ENCODE measurements at places on chromosomes 3 and 15.
A peak's percentile ranks its signal among the peaks of the same experiment; 100 is the strongest.

GRCh38 chr3:108090049-108090700, 656 bp downstream of the CD47 start:
- DNase-seq: peak; percentile 29
- H3K27me3 ChIP-seq: no peaks in the 10 kb centered on the region
- peak overlapping the region; percentile 98 for H3K27ac ChIP-seq
- peak overlapping the region; percentile 98 for H3K4me3 ChIP-seq
- H3K4me1 ChIP-seq: peaks cover 35% of the 10 kb centered on the region

GRCh38 chr3:106338582-106339214, 469.9 kb upstream of the CBLB start:
- H3K27me3 ChIP-seq: no peaks in the 10 kb centered on the region
- peak overlapping the region; percentile 63 for H3K27ac ChIP-seq

GRCh38 chr3:127033171-127033570, 50.3 kb downstream of the PLXNA1 start:
- no peak overlapping the region for H3K4me3 ChIP-seq
- H3K4me1 ChIP-seq: peaks cover 2% of the 10 kb centered on the region
- H3K36me3 ChIP-seq: peaks cover 2% of the 10 kb centered on the region
- no peaks in the 10 kb centered on the region for H3K27me3 ChIP-seq
- DNase-seq: no peak
- H3K27ac ChIP-seq: no peak overlapping the region

- peaks cover 50% of the 10 kb centered on the region for H3K27me3 ChIP-seq
- peaks cover 7% of the 10 kb centered on the region for H3K36me3 ChIP-seq
- no peak overlapping the region for H3K27ac ChIP-seq
- no peaks in the 10 kb centered on the region for H3K4me1 ChIP-seq
Observed at GRCh38 chr3:39021465-39022285, 30.1 kb downstream of the SCN11A start.

GRCh38 chr3:12073106-12073505, 68.9 kb downstream of the SYN2 start:
- H3K4me3 ChIP-seq: no peak overlapping the region
- no peaks in the 10 kb centered on the region for H3K4me1 ChIP-seq
- no peak overlapping the region for H3K27ac ChIP-seq
- no peak for DNase-seq

GRCh38 chr3:34196914-34197313, 398.5 kb downstream of the PDCD6IP start:
- peaks cover 2% of the 10 kb centered on the region for H3K4me1 ChIP-seq
- no peaks in the 10 kb centered on the region for H3K27me3 ChIP-seq
- no peak overlapping the region for H3K4me3 ChIP-seq
- peaks cover 2% of the 10 kb centered on the region for H3K36me3 ChIP-seq

DNA sequence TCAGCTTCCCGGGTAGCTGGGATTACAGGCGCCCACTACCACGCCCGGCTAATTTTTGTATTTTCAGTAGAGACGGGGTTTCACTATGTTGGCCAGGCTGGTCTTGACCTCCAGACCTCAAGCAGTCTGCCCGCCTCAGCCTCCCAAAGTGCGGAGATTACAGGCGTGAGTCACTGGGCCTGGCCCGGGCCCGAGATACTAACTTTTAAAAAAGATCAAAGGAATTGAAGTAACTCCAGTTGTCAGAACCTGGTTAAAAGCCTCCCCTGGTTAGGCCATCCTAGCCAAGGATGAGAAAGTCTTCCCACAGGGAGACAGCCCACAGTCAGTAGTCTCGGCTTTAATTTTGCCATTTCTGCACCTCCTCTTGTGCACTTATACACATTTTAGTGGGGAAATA, 212.3 kb upstream of the MCTP2 start:
- H3K36me3 ChIP-seq: peaks cover 1% of the 10 kb centered on the region
- no peak overlapping the region for H3K4me3 ChIP-seq
- peaks cover 2% of the 10 kb centered on the region for H3K4me1 ChIP-seq
- DNase-seq: no peak
- H3K27ac ChIP-seq: no peak overlapping the region

DNA sequence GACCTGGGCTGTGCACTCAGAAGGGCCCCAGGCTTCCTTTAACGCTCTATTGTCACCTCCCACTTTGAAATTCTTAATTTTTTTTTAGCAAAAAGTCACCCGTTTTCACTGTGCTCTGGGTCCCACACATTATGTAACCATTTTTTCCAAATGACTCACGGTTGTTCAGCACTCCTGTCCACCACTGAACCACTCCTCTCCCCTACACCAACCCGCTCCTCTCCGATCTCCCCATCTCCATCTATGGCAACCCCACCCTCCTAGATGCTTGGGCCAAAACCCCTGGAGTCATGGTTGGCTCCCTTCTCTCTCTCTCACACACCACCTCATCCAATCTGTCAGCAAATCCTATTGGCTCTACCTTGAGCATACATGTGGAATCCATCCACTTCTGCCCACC, 41.2 kb upstream of the LINGO1 start:
- peaks cover 3% of the 10 kb centered on the region for H3K36me3 ChIP-seq
- no peak overlapping the region for H3K27ac ChIP-seq
- no peak for DNase-seq
- H3K4me1 ChIP-seq: peaks cover 2% of the 10 kb centered on the region

DNA sequence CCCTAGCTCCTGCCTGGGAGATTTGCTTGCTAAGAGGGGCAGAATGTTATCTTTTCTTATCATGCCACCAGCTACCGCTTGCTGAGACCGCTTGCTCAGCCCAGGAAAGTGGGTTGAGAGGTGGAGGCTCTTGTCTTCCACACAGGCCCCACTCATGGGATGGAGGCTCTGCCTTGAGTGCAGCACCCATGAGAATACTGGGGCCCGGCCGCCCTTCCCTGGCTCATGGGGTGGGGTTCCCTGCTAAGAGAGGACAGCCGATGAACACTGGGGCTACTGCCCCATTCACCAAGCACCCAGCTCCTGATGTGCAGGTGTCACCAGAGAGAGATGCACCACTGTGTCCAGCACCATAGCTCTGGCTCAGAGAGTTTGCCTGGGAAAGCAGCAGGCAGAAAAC, 55.2 kb downstream of the HMCES start:
- H3K27ac ChIP-seq: no peak overlapping the region
- no peak for DNase-seq
- H3K4me3 ChIP-seq: no peak overlapping the region
- no peaks in the 10 kb centered on the region for H3K36me3 ChIP-seq
- H3K27me3 ChIP-seq: peaks cover 4% of the 10 kb centered on the region

GRCh38 chr3:46524008-46524407, 26.2 kb downstream of the RTP3 start:
- H3K4me1 ChIP-seq: peaks cover 2% of the 10 kb centered on the region
- no peaks in the 10 kb centered on the region for H3K36me3 ChIP-seq
- no peak overlapping the region for H3K27ac ChIP-seq
- no peaks in the 10 kb centered on the region for H3K27me3 ChIP-seq
- no peak for DNase-seq
- no peak overlapping the region for H3K4me3 ChIP-seq

DNA sequence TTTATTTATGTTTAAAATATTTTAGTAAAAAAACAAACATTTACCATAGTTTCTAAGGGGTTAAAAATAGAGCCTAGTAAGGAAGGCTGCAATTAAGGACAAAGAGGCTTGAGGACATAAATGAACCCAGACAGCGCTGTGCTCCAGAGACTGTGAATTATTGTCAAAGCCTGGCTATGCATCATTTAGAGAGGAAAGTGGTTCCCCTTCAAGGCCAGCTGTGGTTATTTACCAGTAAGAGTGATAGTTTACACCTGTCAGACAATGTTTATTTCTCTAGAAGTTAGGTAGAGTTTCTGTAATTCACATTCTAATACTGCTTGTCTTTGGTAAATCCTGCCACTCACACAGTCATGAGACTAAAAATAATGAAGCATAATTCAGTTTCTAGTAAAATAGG, 32.4 kb upstream of the PIK3R4 start:
- no peak overlapping the region for H3K27ac ChIP-seq
- H3K4me1 ChIP-seq: peaks cover 2% of the 10 kb centered on the region
- H3K27me3 ChIP-seq: peaks cover 31% of the 10 kb centered on the region
- no peak for DNase-seq
- no peak overlapping the region for H3K4me3 ChIP-seq

DNA sequence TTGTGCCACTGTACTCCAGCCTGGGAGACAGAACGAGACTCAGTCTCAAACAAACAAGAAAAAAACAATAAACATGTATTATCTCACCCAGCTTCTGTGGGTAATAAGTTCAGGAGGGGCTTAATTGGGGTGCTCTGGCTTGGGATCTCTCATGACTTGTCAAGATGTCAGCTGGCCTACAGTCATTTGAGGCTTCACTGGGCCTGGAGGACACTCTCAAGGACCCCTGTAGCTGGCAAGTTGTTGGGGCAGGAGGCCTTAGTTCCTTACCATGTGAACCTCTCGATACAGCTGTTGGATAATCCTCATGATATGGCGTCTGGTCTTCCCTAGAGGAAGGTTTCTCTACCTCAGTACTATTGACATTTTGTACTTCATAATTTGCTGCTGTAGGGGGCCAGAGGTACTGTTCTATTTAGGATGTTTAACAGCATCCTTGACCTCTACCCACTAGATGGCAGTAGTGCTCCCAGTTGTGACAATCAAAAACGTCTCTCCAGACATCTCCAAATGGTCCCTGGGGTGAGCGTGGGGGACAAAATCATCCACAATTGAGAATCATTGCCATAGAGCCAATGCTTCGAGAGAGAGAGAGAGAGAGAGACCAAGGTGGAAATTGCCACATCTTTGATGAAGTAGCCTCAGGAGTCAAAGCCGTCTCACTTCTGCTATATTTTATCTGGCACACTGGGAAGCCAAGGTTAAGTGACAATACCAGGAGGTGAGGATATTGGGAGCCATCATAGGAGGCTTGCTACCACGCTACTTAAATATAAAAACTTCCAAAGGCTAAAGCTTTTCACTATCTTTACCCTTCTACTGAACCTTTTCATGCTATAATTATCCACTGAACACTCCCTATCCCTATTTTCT, 23.9 kb upstream of the SLTM start:
- H3K4me1 ChIP-seq: peaks cover 7% of the 10 kb centered on the region
- H3K27me3 ChIP-seq: no peaks in the 10 kb centered on the region
- DNase-seq: peak; percentile 43
- H3K27ac ChIP-seq: no peak overlapping the region

GRCh38 chr3:161745741-161746140, 249.1 kb downstream of the OTOL1 start:
- no peaks in the 10 kb centered on the region for H3K36me3 ChIP-seq
- no peak overlapping the region for H3K4me3 ChIP-seq
- H3K27ac ChIP-seq: no peak overlapping the region

DNA sequence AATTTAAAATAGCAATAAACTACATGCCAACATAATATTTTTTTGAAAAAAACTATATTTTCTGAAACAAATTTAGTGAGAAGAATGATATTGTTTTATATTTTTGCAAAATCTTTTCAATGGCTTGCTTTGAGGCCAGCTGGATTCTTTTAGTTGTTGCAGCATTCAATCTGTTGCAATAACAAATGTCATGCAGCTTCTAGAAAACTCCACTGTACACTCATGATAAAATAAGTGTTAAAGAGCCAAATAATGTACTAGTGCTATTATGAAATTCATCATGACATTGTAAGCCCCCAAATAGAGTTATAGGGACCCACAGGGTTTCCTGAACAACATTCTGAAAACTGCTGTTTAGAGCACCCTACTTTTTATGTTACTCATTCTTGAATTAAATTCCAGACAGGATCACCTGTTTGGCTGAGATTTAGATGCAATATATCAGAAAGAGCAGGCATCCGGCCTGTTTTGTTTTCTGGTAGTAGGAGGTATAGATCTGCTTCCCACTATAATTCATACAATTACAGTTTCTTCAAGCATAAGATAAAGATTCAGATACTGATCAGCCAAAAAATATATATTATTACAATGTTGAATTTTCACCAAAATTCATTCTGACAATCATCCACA, 703.0 kb upstream of the ZNF385D start:
- no peaks in the 10 kb centered on the region for H3K36me3 ChIP-seq
- H3K27ac ChIP-seq: no peak overlapping the region
- H3K27me3 ChIP-seq: no peaks in the 10 kb centered on the region
- no peak for DNase-seq
- H3K4me1 ChIP-seq: no peaks in the 10 kb centered on the region

DNA sequence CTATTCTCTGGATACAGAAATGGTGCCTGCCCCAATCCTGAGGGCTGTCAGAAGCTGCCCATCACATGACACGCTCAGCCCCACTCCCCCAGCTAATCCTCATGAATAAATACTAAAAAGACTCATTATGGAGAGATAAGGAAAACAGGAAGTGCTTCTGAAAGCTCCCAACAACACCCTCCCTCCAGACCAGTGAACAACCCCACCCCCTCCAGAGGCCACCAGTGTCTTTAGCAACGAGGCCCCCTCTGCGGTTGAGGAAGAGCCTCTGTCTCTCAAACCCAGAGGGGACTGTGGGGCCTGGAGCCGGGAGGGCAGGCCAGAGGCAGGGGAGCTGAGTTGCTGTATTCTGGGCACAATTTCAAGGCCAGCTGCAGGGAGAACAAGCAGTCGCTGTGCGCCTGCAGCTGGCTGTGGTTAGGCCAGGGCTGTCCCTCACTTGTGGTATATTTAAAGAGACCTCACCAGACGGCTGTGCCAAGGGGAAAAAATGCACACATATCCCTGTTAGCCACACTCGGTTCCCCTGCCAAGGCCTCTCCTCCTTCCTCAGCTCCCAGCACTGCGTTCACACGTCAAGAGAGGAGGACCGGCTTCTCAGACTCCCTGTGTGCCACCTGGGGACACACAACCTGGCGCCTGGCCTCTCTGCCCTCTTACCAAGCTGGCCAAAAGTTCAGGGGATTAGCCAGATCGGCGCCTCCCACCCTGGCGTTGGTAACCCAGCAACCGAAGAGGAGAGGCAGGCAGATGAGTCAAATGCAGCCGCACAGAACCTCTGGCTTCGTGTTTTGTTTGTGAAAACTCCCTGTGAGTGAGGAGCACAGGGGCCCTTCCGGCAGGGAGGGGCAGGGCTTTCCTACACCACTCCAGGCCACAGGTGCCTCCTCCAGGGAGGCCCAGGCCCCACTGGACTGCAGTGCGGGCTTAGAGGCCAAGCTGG, 101.2 kb upstream of the ETV5 start:
- peaks cover 15% of the 10 kb centered on the region for H3K27me3 ChIP-seq
- no peak overlapping the region for H3K4me3 ChIP-seq
- peaks cover 3% of the 10 kb centered on the region for H3K36me3 ChIP-seq
- no peak overlapping the region for H3K27ac ChIP-seq

DNA sequence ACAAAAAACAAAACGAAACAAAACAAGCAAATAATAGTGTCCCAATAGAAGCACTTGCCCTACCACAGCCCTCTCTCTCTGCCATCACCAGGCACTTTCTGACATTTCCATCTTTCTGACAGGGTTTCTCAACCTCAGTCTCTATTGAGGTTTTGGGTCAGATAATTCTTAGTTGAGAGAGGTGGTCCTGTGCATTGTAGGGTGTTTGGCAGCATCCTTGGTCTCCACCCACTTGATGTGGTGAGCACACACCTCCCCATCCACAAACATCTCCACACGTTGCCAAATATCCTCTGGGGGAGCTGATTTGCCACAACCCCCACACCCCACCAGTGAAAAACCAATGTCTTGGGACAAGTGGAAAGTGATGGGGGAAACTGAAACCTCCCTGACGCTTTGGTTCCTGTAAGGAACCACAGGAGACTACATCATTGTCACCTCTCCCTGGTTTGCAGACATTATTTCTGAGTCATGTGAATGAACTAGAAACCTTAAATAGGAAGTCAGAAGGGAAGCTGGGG, 733.7 kb upstream of the CFAP20DC start:
- no peak overlapping the region for H3K27ac ChIP-seq
- H3K36me3 ChIP-seq: no peaks in the 10 kb centered on the region
- H3K4me3 ChIP-seq: no peak overlapping the region
- H3K4me1 ChIP-seq: peaks cover 14% of the 10 kb centered on the region
- DNase-seq: no peak
